ENCODE measurements at places on chromosomes 4 and X.

- no peak for DNase-seq
These were observed 20.8 kb upstream of the TRIM60 start for GRCh38 chr4:165010991-165011390.

DNA sequence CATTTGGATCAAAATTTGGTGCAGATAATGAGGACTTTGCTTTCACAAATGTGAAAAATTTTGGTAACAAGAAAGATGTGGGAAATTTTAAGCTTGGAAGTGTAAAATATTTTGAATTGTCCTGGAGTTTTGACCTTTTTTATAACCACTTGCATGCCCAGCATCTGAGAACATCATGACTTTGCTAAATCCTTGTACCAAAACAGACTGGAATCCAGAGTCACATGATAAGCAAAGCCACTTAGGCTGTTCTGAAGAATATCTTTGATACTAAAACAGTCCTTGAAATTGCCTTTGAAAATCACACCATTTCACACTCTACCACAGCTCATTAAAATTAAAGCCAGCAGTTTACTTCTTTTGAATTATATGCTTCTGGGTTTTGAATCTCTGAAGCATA is 2.5 kb upstream of the PPM1K start:
- no peak for DNase-seq

GRCh38 chrX:67545036-67545821 is 1.4 kb downstream of the AR start:
- DNase-seq: no peak

GRCh38 chr4:138158746-138159297 is 83.3 kb downstream of the SLC7A11 start:
- DNase-seq: no peak

DNA sequence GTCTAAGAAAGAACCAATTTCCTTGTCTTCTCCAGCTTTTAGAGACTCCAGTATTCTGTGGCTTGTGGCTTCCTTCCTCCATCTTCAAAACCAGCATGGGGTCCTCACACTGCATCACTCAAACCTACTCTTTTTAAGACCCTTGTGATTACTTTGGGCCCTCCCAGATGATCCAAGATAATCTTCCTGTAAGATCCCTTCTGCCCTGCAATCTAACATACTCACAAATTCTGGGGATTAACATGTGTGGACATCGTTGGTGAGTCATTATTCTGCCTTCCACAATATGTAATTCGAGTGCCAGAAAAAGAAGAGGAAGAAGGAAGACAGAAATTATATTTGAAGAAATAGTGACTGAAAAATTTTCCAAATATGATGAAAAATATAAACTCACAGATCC is 47.9 kb downstream of the BEND4 start:
- DNase-seq: no peak

GRCh38 chr4:124389591-124389990 is 322.9 kb downstream of the ANKRD50 start:
- no peak for DNase-seq

- DNase-seq: no peak
These were observed 122.2 kb downstream of the CAMK2D start for GRCh38 chr4:113639326-113639725.

DNA sequence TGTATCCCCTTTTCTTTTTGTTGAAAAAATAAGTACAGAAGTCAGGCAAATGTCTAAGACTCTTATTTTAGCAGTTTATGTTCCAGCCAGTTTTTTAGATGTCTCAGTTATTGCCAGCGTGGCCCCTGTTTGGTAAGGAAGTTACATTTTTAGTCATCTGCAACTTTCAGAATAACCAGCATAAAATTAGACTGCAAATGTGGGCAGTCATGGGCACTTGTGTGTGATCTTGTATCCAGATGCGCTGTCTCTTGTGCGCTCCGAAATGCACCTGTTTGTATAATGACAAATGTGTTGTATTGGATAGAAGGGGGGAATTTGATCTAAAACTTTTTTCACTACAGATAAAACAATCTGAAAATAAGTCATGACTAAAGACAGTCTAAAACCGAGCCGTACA is 44.3 kb upstream of the CLCN4 start:
- DNase-seq: no peak

DNA sequence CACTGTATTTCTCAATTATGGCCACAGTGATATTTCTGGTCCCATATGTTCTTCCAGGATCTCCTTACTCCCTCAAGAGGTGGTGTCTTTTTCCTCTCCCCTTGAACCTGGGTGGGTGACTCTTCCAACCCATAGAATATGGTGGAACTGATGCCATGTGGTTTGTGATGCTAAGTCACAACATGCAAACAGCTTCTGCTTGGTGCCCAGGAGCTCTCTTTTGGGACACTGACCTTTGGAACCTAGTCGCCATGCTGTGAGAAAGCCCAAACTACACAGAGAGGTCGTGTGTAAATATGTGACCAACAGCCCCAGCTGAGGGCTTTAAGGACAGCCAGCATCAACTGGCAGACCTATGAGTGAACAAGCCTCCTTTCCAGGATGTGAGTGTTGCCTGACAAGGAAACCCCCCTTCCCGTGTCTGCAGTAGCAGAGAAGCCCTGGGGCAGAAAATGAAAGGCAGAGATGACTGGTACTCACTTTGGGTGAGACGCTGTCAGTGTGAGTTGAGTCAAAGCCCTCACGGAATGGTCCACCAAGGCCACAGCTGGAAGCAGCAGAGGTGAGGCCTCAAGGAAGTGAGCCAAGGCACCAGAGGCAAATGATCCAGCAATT is 223.4 kb downstream of the BCOR start:
- peak; percentile 58 for DNase-seq

DNA sequence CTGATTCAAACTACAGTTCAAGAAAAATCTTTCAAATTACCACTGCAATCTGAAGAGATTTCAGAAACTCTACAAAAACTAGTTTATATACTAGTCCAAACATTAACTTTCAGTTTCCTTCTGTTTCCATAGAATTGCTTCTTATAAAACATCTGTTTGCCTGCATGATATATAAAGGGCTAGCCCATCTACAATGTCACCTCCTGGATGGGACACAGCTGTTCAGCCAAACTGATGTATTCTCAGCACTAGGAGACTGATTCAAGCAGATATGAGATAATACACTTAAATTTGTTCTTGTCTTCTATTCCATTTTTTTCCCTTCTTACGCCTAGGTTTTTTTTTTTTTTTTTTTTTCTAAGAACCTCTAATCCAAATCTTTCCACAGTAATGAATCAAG is 1569.7 kb upstream of the IGFBP7 start:
- DNase-seq: no peak

DNA sequence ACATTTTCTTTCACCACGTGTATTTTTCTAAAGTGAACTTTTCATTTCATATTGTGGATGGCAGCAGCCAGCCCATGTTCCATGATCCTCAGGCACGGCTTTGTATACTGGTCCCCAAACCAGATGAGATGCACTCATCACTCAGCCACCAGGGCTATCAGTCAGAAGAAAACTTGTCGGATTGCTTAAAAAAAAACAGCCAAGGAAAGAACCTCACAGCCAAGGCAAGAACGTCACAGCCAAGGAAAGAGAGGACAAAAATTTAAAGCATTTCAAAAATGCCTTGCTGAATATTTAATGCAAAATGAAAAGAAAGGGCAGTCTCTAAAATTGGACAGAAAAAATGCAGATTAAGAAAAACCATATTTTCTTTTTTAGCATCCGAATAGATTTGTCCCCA is 333.3 kb downstream of the PDGFC start:
- DNase-seq: no peak

DNA sequence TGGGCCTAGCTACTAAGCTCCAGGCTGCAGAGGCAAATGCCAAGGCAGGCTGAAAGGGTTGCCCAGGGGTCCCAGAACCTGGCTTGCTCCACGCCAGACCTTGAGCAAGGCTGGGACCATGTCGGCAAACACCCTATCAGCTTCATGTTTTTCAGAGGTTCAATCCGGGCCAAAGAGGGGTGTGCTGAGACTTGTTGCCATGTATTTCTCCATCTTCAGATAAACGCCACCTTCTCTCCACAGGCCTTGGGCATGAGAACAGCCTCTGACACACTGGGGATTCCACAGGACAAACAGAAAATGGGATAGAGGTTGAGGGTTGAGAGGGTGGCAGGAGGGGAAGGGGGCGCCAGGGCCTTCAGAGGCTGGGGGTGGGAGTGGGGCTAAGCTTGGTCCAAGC is 8.6 kb downstream of the PJA1 start:
- DNase-seq: no peak

GRCh38 chrX:72620550-72621145 is 48.0 kb upstream of the HDAC8 start:
- DNase-seq: peak; percentile 30

- DNase-seq: no peak
These were observed 36.9 kb downstream of the SORBS2 start for GRCh38 chr4:185774845-185775680.

DNA sequence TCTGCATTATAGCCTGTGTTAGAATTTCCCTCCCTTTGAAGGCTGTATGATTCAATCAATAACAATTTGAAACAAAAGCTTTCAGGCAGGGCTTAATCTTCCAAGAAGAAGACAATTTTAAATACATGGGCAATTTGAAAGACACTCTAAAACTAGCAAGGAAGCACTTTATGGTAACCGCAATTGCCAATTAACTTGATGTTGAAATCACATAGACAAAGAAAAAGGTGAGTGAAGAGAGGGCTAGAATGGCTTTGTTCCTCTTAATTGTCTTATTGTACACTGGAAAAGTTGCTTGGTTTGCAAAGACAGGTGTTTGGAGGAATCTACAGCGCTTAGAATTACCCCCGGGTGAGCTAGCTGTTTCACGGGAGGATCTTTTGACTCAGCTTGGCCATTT is 74.4 kb upstream of the PRKX start:
- no peak for DNase-seq

DNA sequence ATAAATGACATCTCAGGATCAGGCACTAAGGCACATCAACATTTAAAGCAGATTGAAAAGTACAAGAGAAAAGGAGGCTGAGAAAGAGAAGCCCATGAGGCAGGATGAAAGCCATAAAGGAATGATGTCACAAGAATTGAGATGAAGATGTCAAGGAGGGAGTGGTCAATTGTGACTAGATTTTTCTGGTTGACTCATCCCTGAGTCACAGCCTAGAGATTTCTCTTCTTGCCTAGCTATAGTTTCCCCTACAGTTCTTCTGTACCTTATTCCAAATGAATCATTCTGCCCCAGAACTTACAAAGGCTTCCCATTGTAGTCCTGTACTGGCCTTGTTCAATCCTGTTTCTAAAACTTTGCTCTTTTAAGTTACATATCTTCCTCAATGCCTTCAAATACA is 3.4 kb upstream of the USP53 start:
- no peak for DNase-seq

DNA sequence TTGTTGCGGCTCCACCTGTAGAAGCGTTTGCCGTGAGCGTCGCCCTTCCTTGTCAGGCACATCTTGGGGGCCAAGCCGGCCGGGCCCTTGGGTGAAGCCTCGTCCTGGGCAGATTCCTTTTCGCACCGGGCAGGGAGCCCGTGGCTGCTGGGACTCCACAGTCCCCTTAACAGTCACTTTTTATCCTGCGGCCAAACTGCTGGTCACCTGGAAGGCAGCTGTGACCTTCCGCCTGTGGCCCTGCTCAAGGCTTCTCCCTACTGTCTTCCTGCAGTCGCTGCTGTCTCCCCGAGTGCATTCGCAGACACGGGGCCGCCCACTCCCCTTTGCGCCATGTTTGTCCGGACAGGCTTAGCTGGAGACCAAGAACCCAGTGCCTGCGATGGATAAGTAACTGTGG is 55.0 kb downstream of the PCGF3 start:
- no peak for DNase-seq

DNA sequence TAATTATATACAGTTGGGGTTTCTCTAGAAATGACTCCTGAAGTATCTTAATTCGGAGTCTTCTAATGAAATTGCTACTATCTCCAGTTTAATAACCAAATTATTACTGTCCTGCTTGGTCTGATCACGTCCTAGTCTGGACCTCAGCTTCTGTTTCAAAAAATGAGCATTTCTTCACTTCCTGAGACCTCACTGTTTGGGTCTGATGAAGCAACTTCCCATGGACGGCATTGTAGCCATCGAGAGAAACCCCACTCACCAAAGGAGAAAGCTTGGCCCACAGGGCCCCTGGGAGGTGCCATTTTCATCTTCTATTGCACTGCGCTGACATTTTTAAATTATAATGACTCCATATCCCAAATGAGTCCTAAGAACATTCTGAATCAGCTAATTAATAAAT is 178.0 kb downstream of the MGST2 start:
- no peak for DNase-seq
